A549 treated with Hydrocortisone at 1 μM for 4 hours (cell line): ENCODE measurements at places on chromosomes 12 and 14. TPM values are rescaled to one million over a fixed set of nuclear protein-coding genes. Genes with fewer than 3 reads are reported as not detected.

NXPH4 gene
- 4.1 to 6.0 TPM (median 5.1 TPM) in 5 replicates for total RNA-seq

SLC38A1 gene
- 64.1 to 103 TPM (median 78.3 TPM) in 5 replicates for total RNA-seq

DLGAP5 gene
- 24.4 to 41.4 TPM (median 29.0 TPM) in 5 replicates for total RNA-seq

TTC5 gene
- 17.3 to 27.1 TPM (median 18.5 TPM) in 5 replicates for total RNA-seq

AMDHD1 gene
- 2.1 to 3.0 TPM (median 2.4 TPM) in 5 replicates for total RNA-seq

IAPP gene
- total RNA-seq = not detected in 5 replicates
